Stimulated activated CD8-positive, alpha-beta memory T cell treated with anti-CD3 and anti-CD28 coated beads, Interleukin-2, amount 100 ng/mL, for 1 hour (primary cell): ENCODE measurements at places on chromosomes 1 and 21.

DNA sequence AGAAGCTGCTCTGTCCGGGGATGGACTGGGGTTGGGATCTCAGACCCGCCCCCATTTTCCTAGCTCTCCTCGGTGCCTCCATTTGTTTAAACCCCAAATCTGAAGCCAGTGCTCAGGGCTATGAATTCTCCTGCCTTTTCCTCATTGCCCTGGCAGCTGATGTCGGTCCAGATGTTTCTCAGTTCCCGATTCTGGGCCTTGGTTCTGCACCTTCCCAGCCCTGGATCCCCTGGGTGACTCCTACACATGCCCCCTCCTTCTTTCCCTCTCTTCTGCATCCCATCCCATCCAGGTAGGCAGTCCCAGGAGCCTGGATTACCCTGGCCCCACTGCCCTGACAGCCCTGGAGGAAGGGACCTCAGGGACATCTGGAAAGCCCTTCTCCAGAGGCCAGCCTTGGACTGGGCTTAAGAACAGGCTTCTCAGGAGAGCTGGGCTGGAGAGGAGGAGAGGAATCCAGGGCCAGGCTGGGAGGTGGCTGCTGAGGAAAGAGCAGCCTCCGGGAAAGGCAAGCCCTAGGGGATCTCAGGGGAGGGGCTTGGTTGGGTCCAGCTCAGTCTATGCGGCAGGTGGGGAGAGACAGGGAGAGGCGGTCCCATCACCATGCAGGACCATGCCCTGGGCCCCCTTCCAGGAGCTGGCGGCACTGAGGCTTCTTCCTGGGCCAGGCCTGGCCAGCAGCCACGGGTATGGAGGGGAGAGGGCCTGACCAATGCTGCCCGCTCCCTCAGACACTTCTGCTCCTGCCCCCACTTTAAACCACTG is 6.8 kb upstream of the EPS8L3 start:
- DNase-seq = no peak

- DNase-seq = no peak
Measured at GRCh38 chr1:228081578-228082213, 812 bp upstream of the ARF1 start.

- no peak for DNase-seq
Measured at GRCh38 chr1:28813931-28814465, 2.0 kb downstream of the OPRD1 start.

DNA sequence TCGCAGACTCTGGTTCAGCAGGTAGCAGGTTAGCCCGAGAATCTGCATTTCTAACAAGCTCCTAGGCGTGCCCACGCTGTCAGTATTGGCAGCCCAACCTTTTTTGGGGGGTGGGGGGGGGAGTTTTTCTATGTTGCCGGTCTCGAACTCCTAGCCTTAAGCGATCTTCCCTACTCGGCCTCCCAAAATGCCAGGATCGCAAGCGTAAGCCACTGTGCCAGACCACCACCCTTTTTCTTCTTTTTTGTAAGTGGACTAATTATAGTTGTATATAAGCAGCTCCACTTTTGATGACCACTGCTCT is 480 bp upstream of the MIS18A start:
- DNase-seq = no peak

DNA sequence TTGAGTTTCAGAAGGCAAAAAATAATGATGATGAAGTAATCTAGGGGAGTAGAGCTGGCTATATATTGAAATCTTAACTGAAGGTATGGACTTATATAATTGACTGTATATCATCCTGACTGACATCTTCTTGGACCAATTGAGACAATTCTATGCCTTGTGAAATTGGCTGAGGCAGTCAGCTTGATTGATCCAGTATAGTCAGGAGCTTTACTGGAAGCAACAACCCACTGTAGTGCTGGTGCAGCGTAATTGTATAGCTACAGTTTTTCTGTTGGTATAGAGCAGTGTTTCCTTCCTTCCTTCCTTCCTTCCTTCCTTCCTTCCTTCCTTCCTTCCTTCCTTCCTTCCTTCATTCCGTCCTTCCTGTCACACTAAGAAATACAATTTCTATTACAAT is 268.0 kb downstream of the NUF2 start:
- no peak for DNase-seq

- no peak for DNase-seq
Measured at GRCh38 chr21:43969115-43969444, 43.0 kb upstream of the TRAPPC10 start.

DNA sequence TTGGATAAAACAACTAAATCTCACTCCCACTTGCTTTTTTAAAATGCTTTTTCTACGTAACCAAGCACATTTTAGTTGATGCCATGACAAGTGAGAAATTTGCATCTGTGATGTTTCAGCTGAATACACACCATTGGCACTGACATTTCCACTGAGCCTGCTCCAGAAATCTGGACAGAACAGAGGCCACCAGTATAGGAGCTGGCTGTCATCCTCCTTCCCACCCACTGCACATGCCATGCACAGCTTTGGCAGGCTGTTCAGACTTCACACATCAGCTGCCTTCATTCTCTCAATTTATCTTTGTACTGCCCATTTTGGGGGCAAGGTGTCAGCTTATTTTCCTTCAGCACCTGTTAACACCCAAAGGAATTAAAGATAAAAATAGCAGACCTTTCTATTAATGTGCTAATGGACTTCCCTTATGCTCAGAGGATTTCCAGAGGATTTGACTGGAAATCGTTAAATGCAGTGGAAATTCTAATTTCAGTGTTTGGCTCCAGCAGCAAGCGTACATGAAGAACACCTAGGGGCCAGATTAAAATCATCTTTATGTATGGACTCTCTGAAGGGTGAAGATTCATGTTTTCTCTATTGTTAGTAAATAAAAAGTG is 12.9 kb upstream of the PODN start:
- no peak for DNase-seq

- DNase-seq = no peak
Measured at GRCh38 chr1:184212649-184213314, 161.3 kb downstream of the TSEN15 start.

GRCh38 chr21:31180256-31181081 is 142.2 kb upstream of the KRTAP19-8 start:
- no peak for DNase-seq

- DNase-seq = no peak
Measured at GRCh38 chr21:44519346-44520325, 20.4 kb downstream of the KRTAP10-1 start.

DNA sequence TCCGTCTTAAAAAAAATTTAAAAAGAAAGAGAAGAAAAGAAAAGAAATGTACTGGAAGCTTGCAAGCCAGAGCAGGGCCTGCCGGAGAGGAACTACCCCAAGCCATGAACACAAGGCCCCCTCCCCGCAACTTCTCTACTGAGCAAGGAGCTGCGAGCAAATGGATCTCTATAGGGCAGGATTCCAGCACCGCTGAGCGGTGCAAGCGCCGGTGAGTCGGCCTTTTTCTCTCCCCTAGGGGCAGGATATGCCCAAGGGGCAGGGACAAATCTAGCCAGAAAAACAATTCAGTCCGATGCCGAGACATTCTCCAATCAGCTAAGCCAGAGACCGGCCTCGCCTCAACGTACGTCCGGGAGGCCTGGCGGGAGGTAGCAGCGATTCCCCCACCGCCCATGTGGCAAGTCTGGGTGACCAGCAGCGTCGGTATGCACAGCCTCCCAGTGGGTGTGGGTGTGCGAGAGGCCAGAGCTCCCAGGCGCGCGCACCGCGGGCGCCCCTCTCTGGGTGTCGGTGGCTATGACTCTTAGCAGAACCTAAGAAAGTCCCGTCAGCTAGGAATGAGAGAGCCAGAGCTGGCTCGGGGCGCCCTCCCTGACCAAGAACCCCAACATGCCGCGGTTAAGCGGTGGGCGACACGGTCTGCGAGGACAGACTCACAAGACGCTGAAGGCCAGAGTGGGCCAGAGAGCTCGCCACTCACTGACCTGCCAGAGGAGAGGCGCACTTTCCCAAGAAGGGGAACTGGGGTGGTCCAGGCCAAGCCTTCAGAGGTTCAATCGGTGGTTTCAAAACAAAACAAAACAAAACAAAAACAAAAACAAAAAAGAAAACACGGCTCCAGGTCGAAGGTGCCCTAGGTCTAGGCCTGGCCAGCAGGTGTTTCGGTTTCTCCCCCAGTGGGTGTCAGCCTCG is 1.9 kb downstream of the CSMD2 start:
- DNase-seq = no peak

- DNase-seq = no peak
Measured at GRCh38 chr1:117678246-117678977, 72.6 kb downstream of the TENT5C start.

DNA sequence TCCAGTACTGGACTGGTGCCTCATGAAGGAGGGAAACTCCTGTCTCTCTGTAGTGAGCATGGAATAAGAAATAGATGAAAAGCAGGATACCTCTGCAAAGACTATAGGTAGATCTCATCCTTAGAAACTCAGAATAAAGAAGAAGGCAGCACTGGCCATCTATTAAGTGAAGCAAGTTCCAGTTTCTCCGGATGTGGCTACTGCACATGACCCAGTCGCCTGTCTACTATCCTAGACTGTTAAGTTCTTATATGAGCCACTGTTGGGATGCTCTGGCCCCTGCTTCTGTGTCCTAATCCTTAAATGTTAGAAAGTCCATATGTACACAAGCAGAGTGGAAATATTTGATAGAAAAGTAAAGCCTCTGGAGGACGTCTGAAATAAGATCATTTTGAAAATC is 2.2 kb downstream of the FASLG start:
- DNase-seq = no peak

- no peak for DNase-seq
Measured at GRCh38 chr1:53075206-53075605, 13.2 kb downstream of the PODN start.

- DNase-seq = no peak
Measured at GRCh38 chr1:168179438-168180147, 831 bp downstream of the TIPRL start.

DNA sequence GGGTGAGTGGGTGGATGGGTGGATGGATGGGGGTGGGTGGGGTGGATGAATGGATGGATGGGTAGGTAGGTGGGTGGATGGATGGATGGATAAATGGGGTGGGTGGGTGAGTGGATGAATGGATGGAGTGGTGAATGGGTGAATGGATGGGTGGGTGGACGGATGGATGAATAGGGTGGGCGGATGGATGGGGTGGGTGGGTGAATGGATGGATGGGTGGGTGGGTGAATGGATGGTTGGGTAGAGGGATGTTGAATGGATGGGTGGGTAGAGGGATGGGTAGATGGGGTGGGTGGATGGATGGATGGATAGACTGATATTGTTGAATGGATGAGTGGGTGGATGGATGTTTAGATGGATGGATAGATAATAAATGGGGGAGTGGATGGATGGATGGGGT is 26.9 kb upstream of the CCDC27 start:
- DNase-seq = no peak

DNA sequence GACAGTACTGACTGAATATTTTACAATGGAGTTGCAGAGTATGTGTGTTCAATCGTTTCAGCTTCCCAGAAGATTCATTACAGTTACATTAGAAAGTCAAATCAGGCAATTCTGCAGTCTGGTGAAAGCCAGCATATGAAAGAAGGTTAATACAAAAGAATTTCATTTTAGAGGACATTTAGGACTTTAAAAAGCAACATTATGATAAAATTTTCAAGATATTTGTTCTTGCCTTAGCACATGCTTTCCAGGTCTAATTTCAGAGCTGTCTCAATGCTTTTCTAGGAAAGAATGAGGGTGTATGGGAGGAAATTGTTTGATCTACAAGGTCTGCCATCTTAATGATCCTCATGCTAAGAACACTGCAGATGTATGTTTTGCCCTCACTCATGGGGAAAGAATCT is 63.2 kb downstream of the RERE start:
- no peak for DNase-seq

DNA sequence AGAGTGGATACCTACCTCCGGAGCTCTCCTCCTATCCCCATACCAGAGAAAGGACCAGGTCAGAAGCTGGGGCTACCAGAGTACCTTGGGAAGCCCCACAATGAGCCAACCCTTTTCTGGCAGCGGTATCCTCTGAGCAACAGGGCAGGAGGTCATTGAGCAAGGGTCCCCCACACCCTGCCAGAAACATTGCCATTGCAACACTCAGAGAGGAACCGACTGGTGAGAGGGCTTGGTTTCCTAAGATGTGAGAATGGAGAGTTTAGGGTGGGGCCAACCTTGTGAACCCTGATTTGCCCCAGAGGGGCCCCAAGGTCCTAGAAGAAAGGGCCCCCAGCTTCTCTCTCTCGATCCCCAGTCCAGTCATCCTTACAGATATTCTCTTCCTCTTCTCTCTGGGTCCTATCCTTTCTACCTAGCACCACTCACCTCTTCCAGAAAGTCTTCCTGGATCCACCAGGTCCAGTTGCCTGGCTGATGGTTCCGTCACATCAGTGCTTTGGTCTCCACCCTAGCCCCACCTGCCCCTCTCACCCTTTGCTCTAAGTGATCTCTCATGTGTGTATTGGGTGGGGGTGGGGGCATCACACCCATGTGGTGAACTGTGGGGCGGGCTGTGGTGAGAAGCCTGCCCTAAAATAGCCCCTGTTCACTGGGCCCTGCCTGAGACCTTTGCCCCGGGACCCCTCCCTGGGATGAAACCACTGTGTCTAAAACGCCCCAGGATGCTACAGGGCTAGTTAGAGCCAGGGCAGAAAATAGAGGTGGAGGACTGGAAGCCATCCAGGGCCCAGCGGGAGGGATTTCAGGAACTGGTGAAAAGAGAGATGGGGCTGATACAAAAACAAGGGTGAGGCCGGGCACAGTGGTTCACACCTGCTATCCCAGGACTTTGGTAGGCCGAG is 8.7 kb downstream of the FGR start:
- no peak for DNase-seq

DNA sequence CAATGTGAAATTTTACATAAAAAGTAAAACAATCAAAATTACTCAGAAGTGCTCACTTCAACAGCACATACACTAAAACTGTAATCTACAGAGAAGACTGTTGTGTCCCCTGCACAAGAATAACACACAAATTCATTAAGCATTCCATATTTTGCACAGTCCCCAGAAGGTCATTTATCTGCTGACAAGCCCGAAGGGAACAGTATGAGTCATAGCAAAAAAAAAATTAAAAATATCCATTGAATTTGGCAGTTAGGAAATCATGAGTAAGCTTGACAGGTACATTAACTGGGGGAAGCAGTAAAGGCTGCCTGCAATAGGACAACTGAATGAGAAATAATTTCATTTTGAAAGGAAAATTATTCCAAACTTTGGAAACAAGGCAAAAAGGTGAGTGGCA is 3.3 kb upstream of the CACYBP start:
- no peak for DNase-seq

DNA sequence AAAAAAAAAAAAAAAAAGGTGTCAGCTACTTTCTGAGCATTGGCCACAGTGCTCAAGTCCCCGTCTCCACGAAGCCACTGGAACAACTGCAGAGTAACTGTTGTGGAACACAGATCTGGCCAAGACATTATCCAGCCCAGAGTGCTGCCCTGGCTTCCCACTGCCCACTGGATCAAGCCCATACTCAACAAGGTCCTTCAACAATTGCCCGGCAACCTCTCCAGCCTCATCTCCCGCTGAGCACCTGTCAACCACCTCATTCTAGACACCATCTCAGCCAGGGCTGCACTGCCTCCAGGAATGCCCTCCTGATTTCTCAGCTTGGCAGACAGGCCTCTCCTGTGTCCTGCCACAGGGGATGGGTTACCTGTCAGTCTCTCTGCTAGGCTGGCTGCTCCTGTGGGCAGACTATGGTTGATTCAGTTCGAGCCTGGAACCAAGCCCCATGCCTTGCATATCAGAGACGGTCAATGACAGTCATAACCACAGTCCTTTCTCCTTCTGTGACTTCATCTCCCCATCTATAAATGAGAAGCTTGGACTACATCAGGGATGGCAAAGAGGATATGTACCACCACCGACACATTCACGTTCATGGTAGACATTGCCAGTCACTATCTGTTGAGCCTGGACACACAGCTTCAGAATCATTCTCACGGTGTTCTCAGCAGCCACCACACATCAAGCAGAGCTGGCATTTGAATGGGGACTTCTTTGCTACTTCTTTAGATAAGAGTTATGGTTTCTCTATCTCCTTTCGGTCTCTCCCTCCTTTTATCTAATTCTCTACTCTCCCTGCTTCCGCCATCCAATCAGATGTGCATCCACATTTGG is 76.9 kb downstream of the MRPL37 start:
- no peak for DNase-seq
